Stimulated activated CD8-positive, alpha-beta memory T cell treated with anti-CD3 and anti-CD28 coated beads, Interleukin-4, amount 100 ng/mL, for 24 hours (primary cell): ENCODE measurements at places on chromosomes 4 and X.

DNA sequence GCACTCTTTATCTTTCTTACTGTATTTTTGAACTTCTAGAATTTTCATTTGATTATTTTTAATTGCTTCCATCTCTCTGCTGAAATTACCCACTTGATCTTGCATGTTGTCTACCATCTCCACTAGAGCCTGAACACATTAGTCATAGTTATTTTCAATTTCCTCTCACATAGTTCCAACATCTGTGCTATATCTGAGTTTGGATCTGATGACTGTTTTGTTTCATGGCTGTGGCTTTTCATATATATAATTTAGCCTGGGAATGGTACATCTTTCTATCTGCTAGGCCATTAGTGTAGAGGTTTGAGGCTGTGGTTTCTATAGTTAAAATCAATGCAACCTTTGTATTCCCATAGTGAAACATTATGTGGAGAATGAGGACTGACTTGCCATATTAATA is 33.2 kb downstream of the NPY2R start:
- DNase-seq: no peak

DNA sequence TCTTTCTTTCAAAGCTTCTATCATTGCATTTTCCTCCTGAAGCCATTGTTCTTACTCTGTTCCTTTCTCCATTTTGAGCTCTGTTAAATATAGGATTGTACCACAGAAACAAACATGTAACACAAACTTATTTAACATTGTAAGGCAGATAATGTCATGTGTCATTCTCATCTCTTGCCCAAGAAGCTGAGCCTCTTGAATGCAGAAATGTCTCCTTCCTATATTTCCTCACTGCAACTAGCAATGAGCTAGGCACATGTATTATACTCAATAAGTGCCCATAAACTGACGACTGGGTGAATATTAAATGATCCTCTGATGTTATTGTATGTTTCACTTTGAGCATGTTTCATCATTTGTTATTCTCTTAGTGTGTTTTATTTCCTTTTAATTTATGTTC is 56.7 kb upstream of the SLC7A11 start:
- no peak for DNase-seq

DNA sequence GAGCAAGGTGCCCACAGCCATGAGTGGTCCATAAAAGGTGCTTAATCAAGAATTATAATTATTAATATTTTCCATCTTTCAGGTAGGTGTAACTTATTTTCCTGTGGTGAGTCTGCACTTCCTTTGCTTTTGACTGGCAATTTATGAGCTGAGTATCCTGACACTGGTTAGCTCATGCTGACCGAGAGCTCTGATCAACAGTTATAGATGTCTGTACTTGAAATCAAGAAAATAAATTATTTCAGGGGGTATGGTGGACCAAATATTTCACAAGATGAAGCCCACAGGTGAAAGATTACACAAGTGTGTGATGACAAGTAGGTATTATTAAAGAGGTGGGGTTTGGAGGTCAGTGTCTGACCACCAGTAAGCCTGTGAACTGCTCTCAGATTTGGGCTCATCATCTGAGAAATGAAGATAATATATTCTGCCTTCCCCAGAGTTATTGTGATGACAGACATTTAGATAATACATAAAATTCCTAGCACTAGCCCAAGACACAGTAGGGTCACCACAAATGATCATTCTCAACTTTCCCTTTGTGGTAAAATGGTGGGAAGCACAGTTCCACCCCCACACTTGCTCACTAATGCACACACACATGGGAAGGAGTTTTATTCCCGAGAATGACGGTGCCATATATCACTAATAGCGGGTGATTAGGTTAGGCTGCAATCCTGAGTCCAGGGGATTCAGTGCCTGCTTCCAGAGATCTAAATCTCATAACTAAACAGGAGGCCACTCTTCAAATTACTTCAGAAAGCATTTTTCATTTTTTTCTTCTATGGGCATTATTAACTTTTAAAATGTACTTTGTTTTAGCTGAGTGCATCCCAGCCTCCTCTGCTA is 34.0 kb upstream of the PACRGL start:
- DNase-seq: no peak

GRCh38 chr4:111535792-111536191 is 609.5 kb upstream of the FAM241A start:
- DNase-seq: no peak

DNA sequence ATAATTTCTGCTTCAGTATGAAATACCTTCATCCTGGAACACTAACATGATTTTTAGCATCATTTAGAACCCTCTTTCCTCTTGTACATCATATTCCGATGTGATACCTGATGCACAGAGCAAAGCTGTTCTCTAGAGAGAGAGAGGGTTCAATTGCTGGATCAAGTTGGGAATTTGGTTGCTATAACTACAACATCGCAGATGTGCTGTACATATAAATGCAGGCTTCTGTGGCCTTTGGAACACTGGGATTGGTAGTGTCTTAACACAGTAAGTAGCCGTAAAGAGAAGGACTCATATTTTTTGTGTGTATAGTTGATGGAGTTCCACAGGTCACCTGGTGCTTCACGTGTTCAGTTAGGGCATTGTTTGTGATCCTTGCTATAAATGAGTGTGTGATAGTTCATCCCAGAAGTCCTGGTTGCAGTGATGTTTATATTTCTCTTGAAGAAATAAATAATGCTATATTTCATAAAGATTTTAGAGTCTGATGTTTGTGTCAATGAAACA is 119.2 kb downstream of the RAPGEF2 start:
- no peak for DNase-seq

GRCh38 chr4:17030543-17030942 is 132.1 kb upstream of the LDB2 start:
- DNase-seq: no peak

- no peak for DNase-seq
These were observed 897 bp upstream of the FBXL5 start for GRCh38 chr4:15656038-15656470.

DNA sequence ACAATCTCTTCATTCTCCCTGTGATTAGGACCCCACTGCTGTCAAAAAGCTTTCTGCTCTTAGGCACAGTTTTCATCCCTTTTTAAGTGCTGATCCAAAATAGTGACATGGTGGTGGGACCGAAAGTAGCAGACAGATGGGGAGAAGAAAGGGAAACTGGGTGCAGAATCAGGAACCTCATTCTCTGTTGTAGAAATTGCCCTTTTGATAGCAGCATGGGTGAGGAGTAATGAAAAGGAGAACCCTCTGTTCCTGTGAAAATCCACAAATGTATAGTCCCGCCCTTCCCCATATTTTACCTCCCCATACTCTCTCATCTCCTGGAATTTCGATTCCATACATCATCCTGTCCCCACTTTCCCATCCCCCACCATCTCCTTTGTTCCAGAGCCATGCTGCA is 126.5 kb downstream of the STIM2 start:
- DNase-seq: no peak

GRCh38 chr4:40180356-40180755 is 16.5 kb upstream of the RHOH start:
- no peak for DNase-seq

GRCh38 chr4:10973686-10974085 is 289.1 kb upstream of the CLNK start:
- no peak for DNase-seq

- DNase-seq: no peak
These were observed 204.2 kb downstream of the GPC3 start for GRCh38 chrX:133781174-133781573.

GRCh38 chr4:4995103-4995907 is 24.0 kb downstream of the CYTL1 start:
- peak; percentile 38 for DNase-seq

GRCh38 chrX:64427787-64428186 is 32.5 kb upstream of the MTMR8 start:
- DNase-seq: no peak

DNA sequence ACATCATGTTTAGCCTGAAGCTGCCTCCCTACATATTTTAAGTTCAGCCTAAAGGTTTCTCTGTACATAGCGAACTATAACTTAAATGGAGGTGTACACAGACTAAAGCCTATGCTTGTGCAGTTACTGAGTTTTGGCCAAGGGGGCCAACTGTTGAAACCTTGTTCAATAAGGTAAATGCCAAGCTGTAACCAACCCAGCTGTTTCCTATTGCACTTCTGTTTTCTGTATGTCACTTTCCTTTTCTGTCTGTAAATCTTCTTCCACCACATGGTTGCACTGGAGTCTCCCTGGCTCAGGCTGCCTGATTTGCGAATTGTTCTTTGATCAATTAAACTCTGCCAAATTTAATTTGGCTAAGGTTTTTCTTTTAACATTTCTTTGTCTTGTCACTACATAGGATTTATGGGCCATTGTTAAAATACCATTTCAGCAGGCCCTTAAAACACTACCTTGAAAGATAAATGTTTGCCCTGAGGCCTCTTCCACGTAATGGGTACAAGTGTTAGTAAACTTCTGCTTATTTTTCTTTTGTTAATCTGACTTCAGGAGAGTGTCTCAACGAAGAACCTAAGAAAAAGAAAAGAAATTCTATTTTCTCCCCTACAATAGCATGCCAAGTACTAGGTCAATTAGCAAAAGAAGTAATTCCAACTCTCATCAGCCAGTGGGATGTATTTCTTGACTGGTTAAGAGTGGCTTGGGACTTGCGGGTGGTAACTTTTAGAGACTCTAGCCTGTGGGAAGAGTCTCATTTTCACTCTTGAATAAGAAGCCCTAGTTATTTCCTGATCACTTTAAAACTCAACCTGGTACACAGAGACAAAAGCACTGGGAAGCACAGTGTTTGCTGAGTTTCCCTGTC is 45.7 kb upstream of the PRSS12 start:
- no peak for DNase-seq

DNA sequence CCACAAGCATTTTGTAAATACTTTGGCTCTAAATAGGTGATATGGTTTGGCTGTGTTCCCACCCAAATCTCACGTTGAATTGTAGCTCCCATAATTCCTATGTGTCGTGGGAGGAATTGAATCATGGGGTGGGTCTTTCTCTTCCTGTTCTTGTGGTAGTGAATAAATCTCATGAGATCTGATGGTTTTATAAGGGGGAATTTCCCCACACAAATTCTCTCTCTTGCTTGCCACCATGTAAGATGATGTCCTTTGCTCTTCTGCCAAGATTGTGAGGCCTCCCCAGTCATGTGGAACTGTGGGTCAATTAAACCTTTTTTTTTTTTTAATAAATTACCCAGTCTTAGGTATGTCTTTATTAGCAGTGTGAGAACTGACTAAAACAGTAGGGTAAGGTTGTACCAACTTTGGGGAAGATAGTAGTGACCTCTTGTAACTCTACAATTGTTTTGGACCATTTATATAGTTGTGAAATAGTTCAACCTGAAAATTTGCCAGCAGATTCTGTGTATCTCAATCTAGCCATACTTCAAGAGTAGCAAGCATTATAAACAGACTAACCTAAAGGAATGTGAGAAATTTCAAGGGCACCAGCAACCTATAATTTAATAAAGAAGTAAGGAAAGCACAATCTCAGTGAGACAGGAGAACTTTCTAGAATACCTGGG is 727.8 kb downstream of the GRID2 start:
- no peak for DNase-seq

GRCh38 chrX:103556963-103557612 is 28.2 kb upstream of the TCEAL4 start:
- DNase-seq: no peak

DNA sequence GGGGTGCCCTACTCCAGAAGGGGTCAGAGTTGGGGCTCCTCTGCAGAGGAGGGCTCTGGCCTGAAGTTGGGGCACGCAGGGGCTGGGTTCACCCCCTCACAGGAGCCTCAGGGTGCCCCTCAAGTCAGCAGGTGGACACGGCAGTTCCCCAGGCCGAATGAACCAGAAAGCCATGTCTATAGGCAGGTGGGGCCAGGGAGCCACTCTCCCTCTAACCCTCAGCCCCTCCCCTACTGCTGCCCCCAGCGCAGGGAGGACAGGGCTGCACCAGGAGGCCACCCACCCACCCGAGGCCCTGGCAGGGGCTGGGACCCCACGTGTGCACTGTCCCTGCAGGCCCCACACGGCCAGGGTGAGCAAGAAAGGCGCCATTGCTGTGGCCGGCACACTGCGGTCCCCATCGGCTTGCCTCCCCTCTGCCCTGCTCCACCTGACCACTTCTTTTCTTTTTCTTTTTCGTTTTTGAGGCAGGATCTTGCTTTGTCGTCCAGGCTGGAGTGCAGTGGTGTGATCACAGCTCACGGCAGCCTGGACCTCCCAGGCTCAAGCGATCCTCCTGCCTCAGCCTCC is 83.8 kb downstream of the FAM53A start:
- DNase-seq: no peak

DNA sequence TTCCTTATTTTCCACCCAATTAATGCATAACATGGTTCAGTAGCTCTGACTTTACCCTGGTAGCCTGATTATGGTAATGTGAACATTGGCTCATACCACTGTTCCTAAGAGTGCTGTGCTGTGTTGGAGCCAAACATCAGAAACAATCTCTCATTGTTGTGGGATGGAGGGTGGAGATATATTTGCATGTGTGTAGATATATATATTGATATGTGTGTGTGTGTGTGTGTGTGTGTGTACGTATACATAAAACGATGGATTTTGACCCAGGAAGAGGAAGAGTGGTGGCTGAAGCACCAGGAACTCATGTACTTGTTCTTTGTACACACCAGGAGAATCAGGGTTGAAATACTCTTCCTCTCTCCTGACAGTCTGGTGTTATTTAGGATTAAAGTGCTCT is 247.7 kb downstream of the IL15 start:
- no peak for DNase-seq

DNA sequence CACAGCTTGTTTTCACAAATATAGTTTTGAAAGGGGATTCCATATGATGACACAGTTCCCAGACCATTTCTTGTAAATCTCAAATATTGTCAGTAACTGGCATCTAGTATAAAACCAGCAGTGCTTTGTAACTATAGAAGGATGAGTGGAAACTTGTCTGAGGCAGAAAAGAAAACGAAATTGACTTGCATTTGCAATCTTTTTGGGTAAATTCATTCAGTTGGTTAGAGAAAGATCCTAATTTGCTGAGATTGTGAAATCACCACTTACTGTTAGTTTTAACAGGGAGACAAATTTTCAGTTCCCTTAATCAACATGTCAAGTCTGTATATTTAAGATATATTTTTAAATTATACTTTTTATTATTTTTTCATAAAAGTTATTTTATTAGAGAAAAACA is 71.5 kb upstream of the VEGFC start:
- no peak for DNase-seq

DNA sequence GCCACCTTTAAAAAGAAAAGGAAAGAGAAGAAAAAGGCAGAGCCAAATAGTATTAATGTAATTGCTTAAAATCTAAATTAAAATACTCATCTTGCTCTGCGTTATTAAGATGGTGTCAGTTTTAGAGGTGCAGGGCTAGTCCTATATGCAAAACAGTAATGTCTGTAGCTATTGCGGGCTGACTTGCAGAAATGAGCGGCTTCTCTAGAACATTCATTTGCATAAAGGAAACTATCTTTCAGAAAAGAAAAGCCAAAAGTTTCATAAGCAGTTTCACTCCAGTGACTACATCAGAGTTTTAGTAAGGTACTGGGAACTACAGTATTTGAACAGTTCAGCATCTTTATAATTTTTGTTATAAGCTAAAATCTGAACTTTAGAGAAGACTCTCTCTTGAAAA is 6.0 kb downstream of the SMAD1 start:
- DNase-seq: no peak
